Activated T-helper 2 cell treated with anti-CD3 and anti-CD28 coated beads, Interferon-gamma antibody, Interleukin-2, Interleukin-4, amounts not matched to agents 10 μg/mL and 5 μg/mL and 100 μg/mL, durations not matched to agents 14 hours and 24 hours and 36 hours (primary cell): ENCODE measurements at places on chromosomes 13 and 19. TPM values are rescaled to one million over a fixed set of nuclear protein-coding genes. Genes with fewer than 3 reads are reported as not detected.

Gene IZUMO2
- total RNA-seq: not detected in 2 replicates

Gene FCAR
- total RNA-seq: not detected in 2 replicates

GRCh38 chr13:98989469-98990235, 11.8 kb upstream of the DOCK9 start:
- DNase-seq: no peak

DNA sequence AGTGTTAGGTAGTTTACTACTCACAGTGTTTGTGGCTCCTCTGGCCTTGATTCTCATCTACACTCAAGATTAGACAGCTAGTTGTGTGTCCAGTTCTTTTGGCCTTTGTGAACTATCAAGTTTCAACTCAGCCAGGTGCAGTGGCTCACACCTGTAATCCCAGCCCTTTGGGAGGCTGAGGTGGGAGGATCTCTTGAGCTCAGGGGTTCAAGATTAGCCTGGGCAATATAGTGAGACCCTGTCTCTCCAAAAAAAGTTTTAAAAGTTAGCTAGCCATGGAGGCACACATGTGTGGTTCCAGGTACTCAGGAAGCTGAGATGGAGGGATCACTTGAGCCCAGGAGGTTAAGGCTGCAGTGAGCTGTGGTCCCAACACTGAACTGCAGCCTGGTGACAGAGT, 16.1 kb downstream of the ZNF226 start:
- DNase-seq: no peak

DNA sequence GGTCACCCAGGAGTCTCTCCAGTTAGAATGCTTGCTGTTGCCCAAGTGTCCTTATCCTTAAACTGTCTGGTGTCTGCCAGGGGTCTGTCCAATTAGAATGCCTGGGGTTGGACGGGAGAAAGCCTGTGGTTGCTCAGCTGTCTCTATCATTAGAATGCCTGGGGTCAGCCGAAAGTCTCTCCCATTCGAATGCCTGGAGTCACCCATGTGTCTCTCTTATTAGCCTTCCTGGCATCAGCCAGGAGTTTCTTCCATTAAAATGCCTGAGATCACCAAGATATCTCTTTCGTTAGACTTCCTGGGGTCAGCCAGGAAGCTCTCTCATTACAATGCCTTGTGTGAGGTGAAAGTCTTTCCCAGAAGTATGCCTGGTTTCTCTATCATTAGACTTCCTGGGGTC, 1521.0 kb downstream of the UQCRFS1 start:
- DNase-seq: no peak

GRCh38 chr13:30976025-30976424, 43.6 kb downstream of the TEX26 start:
- no peak for DNase-seq

- DNase-seq: no peak
These were observed 244.4 kb upstream of the SLITRK5 start for GRCh38 chr13:87426742-87427141.

- no peak for DNase-seq
These were observed 927 bp downstream of the COL4A2 start for GRCh38 chr13:110307767-110308655.

- DNase-seq: no peak
These were observed 1.0 kb downstream of the HIF3A start for GRCh38 chr19:46297700-46298478.

GRCh38 chr19:46471116-46471733, at the start of gene PNMA8A:
Gene PNMA8A, minus strand, starts transcription at chr19:46471563. Its CDS starts 528 bp downstream, at chr19:46471035.
- DNase-seq: no peak

- DNase-seq: no peak
These were observed 145.8 kb downstream of the KDM4B start for GRCh38 chr19:5114727-5115126.

DNA sequence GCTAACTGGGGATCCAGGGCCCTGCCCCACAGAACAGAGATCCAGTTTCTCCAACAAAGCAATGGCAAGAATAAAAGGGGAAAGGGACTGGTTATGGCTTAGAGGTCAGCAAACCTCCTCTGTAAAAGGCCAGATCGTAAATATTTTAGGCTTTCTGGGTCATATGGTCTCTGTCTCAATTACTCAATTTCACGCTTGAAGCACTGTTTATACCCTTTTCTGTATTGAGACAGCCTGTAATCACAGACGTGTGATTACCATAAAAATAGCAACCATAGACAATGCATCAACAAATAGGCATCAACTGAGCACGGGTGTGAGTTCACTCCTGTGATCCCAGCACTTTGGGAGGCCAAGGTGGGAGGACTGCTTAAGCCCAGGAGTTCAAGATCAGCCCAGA, 9.3 kb downstream of the RAB3D start:
- DNase-seq: no peak
